NB4 (cell line): ENCODE measurements at places on chromosomes 2 and 18.

DNA sequence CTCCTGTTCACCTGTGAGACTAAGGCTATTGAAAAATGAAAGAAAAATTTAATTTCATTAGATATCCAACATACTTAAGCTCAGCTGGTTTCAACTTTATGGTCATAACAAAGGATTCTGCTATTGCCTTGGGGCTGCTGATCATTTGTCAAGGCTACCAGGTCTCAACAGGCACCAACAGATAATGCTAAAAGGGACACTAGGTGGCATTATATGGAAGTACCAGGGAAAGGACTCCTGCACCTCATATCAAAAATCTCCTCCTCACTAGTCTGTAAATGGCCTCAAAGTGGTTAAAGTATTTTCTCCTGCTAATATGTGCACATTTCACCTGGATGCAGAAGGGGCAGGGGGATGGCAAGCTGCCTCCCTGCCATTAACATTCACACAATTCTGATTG, 167.9 kb upstream of the REG3A start:
- DNase-seq: no peak

DNA sequence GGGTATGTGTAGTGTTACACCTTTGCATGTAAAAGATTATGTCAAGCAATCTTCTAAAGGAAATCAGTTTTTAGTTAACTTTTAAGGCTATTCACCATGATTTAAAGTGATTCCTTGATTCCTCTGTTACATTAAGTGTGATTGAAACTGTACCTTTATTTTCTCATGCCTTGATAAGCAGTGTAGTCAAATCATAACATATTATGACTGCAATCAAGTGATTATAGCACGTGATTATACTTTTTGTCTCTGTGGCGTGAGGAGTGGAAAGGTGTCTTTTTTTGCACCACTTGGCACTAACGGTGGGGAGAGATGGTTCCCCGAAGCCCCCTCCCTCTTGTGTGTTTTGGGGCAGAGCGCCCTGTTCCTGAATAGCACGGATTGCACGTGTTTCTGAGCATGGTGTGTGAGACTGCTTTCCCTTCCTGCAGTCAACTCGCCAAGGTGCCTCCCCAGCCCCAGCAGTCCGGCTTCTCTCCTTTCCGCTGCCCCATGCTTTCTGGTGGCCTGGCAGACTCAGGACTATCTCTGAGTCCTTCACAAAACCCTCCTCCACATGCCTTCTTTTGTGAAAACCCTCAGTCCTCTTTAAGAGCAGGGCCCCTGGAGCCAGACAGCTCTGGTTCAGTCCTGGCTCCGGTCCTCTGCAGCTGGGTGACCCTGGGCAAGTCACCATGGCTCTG, 68.4 kb downstream of the AGAP1 start:
- DNase-seq: no peak

DNA sequence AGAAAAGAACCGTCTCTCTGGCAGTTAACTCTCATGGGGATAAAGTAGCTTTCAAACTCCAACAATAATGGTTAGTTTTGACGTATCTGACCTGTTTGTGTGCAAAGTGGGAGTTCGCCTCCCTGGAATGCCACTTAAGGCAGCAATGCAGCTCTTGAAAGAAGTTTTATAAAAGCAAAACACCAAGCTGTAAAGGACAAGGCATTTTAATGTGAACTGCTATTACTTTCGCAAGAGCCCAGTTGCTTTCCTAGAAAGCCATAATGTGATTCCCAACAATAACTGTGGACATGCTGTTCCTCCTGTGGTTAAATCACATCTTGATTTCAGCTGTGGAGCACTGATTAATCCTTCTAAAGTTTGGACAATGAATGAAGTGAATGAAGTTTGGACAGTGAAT, 303.7 kb downstream of the PTPRM start:
- DNase-seq: no peak

GRCh38 chr2:136394136-136395060, 276.4 kb upstream of the CXCR4 start:
- no peak for DNase-seq

GRCh38 chr2:10501451-10501961, 53.4 kb upstream of the ODC1 start:
- DNase-seq: no peak

GRCh38 chr2:71455741-71456569, 2.6 kb downstream of the DYSF start:
- peak; percentile 90 for DNase-seq

DNA sequence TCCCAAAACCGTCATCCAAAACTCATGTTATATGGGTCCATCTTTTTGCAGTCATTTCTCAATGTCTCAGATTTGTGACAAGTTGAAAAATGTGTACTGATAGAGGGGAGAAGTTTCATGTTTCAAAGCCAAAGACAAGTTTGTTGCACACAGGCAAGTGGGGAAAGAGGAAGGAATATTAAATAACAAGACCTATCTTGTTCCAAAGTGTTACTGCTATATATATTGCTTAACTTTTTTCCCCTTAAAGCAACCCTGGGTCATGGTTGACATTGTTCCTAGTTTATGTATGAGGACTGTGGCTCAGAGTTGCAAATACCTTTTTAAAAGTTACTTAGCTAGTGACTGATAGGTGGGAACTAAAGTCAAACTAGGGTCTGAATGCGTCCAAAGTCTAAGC, 1.7 kb downstream of the ITGA4 start:
- peak; percentile 56 for DNase-seq

DNA sequence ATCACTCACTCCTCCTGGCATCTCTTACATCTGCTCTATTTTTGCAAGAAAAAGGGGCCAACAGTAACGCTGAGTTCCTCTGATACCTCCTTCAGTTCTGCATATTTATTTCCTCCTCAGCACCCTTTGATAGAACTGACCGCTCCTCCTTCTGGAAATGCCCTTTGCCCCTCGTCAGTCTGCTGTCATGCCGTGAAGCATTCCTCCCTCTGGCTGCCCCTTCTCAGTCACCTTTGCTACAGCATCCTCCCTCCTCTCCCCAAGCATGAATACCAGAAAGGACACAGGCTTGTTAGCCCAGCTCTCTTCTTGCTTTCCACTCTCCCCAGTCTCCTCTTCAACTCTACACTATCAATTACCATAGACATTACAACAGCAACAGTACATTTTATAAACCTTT, 135.4 kb downstream of the NBAS start:
- DNase-seq: no peak

DNA sequence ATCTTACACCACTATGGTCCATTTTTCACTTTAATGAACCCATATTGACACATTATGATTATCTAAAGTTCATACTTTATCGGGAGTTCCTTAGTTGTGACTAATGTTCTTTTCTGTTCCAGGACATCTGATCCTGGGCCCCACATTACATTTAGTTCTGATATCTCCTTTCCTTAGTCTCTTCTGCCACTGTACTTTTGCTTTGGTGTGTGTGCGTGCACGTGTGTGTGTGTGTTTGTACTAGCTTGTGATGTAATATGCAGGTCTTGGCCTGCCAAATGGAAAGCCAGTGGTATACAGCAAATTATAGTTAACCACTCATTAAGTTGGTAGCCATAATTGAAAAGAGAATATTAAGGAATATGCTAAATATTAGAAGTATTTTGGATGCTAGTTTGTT, 88.0 kb downstream of the CDC42EP3 start:
- DNase-seq: no peak

DNA sequence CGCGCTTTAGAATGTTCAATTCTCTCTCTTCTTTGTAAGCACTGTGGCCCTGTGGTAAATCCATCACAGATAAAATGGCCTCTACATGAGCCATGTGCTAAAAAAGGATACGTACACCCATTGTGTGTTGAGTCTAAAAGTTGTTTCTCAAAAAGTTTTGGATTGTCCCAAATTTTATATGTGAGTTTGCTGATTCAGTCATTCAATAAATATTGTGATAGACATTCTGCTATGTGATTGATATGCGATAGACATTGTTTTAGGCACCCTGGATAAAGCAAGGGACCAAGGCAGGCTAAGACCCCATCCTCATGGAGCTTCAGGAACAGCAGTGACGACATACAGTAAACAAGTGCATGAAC, 53.5 kb downstream of the E2F6 start:
- DNase-seq: no peak

GRCh38 chr2:226660526-226660925, 139.1 kb downstream of the IRS1 start:
- peak; percentile 80 for DNase-seq

DNA sequence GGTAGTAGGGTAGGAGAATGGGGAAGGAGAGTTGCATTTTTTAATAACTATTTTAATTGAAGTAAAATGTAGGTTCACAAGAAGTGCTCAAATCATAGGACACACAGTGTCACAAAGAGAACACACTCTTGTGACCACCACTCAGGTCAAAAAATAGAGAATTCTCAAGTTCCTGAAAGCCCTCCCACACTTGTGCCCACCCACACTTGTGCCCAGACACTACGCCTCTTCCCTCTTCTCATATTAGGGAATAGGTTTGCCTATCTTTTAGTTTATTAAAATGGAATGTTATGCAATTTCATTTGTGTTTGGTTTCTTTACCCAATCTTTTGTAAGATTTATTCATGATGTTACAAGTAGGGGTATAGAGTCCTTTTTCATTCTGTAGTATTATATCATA, 67.2 kb downstream of the UGGT1 start:
- no peak for DNase-seq

DNA sequence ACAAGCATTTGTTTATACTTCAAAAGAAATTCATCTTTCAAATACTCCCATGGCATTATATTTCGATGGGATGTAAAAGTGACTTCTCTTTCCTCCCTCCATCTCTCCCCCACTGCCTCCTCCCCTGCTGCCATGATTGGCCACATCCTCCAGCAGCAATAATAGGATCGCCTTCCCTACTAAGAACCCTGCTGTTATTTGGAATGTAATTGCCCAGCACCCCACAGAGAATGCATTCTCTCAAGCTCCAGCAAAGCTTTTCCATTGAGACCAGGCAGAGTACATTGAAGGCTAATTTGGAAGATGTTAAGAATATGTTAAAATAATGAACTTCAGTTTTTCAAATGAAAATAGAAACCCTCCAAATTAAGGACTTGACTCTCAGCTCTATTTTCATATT, 375.4 kb upstream of the ACVR2A start:
- no peak for DNase-seq

DNA sequence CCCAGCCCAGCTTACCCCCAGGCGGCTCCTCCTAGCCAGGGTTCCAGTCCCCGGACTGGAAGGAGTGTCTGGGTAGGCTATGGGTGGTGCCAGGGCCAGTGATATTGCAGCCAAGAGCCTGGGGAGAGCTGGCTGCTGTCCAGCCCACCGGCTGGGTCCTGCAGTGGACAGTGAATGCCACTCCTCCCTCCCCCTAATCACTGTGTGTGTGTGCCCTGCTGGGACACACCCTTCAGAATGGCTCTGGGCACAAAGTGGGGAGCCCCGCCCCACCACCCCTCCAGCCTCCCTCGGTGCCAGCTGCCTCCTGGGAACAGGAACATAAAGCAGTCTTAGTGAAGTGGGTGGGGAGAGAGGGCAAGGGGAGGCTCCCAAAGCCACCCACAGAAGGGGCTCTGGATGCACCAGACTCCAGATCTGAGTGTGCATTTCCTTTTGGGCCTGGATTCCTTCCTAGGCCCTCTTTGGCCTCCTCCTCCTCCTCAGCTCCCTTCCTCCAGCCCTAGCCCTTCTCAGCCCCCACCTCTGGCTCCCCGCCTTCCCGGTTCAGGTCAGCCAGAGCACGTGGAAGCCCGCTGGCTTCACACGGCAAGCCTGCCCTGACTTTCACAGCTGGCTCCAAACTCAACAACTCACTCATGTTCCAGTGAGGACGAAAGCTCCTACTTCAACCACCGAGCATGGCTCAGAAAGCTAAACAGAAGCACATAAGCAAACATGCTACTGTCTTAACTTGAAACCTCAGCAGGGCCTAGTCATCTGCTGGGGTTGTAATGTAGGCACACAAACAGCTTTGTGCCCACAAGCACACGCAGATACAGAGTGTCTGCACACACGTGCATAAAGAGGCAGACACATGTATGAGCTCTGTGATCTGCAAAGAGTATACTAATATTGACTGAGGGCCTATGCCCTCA, 209.2 kb upstream of the SMAD2 start:
- no peak for DNase-seq

DNA sequence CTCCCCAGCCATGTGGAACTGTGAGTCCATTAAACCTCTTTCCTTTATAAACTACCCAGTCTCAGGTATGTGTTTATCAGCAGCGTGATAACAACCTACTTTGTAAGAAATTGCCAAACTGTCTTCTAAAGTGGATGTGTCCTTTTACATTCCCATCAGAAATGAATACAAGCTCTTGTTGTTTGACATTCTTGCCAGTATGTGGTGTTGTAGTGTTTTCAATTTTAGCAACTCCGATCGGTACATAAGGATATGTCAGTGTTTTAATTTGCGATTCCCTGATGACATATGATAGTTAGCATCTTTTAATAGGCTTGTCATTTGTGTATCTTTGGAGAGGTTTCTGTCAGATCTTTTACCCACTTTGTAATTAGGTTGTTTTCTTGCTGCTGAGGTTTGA, 1156.3 kb upstream of the CRIM1 start:
- no peak for DNase-seq

DNA sequence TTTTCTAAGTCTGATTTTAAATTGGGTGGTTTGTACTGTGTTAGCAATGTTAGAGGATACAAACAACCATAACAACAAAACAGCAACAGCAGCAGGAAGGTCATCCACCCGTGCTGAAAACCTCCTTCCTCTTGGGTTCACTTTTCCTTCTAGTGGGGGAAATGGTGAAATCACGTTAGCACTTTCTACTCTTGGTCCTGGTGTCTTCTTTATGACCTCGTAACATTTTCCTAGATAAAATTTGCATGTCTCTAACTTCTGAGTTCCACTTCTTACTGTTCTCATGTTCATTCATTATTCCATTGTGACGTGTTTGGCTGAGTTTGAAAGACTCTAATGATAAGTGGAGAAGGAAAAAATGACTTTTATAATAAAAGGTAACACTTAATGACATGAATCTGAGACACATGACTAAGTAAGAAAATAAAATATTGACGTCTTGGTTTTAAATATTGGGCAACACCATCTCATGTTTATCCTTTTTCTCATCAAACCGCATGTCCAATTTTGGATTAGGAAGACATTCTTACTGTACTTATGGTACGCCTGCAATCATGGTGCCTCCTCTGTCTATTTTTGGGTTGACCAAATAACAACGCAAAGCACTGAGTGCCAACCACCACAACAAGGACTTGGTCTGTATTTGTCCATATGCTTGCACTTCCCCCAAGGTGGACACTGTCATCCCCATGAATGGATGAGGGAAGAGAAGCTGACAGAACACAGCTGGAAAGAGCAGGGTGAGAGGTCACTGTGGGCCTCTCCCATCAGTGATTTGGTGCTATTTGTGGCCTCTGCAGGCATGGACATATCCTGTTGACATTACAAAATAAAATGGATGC, 25.7 kb upstream of the IL1R1 start:
- DNase-seq: no peak

- DNase-seq: peak; percentile 20
Measured at GRCh38 chr2:105977212-105977611, 216.9 kb downstream of the UXS1 start.

- DNase-seq: no peak
Measured at GRCh38 chr18:35936951-35937350, 35.5 kb upstream of the RMP24 start.
